ENCODE measurements at places on chromosomes 3 and 15.

DNA sequence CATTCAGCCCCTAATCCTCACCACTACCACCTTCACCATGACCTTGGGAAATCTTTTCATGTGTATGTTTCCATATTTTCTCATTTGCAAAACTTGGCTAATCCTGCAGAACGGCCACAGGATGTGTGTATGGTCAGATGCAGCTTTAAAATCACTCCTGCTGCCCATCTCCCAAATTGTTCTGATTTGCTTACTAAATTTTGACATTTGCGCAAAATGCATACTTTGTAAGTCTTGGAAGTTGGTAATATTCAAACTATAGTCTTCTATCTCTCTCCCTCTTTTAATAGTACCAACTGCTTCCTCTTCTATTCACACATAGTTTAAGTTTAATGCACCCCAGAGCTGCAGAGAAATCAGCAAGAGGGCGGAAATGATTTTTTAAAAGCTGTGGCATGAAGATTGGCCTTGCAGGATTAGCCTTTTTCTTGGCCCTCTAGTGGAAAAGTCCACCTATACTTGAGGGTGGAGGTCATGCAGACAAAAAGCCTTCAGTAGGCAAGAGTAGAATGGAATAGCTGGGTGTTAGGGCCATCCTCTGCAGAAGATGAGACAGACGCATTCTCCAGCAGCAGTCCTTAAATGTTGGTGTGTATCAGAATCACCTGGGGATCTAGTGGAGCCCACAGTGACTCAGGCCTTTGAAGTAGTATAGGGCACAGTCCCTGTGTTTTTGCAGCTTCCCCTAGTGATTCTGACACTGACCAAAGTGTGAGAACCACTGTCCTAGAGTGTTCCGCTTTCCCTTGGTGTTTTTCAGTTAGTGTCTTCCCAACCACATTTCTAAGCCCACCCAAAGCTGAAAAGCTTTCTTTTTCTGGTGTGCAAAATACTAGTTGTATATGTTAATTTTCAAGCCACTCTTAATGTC is 181.7 kb downstream of the CHST2 start:
- DNase-seq = no peak

DNA sequence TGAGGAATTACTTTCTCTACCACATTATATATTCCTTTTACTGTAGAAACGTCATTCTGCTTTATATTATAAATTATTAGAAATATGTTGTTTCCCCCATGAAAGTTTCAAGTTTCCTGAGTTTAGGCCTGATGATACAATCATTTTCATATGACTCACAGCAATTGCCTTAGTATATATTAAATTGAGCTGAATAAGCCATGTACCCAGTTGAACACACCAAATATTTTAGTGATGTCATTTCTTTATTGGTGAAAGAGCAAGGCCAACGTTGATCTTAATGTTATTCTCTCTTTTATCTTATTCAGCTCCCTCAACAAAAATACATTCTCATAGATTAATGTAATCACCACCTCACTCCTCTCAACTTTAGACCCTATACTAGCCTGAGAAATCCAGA is 30.8 kb downstream of the B3GNT5 start:
- no peak for DNase-seq

- no peak for DNase-seq
These were observed 129.7 kb upstream of the TPM1 start for GRCh38 chr15:62912808-62913207.

DNA sequence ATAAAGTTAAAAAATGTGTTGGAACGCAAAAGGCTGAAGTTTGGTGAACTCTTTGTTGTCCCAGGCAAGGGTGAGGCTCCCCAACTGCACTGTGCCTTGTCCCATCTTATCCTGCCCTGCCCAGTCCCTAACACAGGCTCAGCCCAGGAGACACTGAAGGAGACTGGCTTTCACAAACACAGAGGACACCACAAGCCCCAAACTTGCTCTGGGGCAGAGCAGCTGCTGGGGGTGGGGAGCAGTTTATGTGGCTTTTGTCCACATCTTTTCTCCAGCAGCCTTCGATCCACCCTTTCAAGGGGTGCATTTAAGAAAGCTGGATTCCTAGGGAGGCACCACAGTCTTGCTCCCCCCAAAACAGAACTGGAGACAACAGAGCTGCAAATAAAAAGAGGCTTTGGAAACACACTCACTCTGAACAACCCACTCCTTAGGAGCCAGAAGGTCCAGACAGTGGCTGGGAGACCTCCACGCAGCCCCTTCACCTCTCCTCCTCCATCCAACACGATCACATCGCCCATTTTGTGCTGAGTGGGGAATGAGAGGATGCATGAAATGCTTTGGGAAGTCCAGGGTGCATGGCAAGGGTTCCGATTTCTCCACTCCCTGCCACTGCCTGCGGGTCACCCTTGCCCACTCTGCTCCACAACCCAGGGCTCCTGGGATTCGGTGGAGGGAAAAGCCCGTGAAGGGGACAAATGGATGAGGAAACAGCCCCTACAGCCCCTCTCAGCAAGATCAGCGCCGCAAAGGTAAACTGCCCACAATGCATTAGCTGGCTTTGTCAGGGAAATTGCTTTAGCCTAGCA is 260.5 kb upstream of the TLE3 start:
- DNase-seq = no peak

- DNase-seq = no peak
These were observed 5.9 kb downstream of the BCL2L10 start for GRCh38 chr15:52106641-52107040.

- no peak for DNase-seq
These were observed 367.0 kb upstream of the UBE2E2 start for GRCh38 chr3:22836131-22836530.

DNA sequence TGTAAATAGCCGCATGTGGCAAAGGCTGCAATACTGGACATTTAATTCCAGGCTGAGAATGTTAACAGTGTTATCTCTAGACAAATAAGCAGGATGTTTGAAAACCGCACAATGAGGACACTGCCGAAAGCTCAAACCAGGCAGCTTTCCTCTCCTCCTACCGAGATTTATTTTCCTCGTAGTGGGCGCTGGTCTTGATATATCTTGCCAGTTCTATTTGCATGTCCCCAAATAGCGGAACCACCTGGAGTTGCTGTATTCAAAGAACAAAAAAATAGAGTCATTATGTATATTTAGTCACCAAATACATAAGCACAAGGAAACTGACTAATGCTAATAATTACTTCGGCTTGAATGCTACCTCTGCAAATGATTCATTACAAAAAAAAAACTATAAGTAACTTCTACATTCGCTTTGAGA is 46.5 kb downstream of the CYFIP1 start:
- DNase-seq = no peak

GRCh38 chr15:80115021-80115420 is 37.8 kb upstream of the FAH start:
- no peak for DNase-seq

DNA sequence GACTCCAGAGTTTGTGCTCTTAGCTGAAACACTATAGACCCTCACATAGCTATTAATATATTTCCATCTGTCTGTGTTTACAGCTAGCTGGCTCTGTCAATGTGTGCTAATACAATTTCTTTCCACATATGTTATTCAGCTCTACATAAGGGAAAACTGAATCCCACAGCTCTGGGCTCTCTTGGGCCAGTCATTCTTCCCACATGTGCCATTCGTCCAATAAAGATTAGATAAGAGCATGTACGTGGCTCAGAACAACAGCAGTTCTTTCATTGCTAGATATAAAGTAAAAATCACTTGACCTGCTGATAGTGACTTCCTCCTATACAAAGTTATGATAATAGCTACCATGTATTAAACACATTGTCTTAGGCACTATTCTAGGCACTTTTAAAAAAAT is 2.8 kb upstream of the ILDR1 start:
- DNase-seq = no peak

DNA sequence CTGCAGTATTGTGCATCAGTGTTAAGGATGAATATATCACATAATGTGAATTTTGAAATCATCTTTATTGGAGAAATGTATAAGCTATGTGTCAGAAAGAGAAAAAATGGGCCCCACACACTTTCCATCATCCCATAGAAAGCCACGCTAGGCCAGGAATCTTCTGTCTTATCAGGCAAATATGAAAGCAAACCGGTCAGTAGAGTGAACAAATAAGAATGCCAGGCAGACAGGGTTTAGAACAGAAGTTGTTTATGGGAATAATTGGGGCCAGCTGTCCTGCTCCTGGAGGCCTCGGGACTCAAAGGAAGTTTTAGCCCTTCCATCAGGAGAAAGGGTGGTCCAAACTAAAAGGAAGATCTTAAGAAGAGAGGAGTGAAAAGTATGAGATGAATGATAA is 39.5 kb downstream of the ZNF280D start:
- no peak for DNase-seq

DNA sequence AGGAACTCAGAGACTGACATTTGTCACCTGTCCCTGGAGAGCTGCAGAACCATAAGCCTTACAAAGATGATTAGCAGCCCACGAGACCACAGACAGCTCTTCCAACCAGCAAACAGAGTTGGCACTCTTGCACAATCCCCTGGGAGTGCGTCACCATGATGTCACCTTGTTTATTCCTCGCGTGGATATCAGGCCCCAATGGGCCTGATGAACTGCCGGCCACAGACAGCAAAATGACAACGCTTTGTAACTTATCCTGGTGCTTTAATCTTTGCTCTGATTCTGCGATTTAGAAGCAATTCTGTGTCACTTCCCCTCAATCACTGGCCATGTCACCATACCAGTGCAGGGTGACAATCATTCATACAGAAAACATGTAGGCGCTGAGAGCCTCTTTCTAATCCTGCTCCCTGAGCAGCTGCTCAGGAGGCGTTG is 89.2 kb downstream of the TAMM41 start:
- DNase-seq = peak; percentile 2

DNA sequence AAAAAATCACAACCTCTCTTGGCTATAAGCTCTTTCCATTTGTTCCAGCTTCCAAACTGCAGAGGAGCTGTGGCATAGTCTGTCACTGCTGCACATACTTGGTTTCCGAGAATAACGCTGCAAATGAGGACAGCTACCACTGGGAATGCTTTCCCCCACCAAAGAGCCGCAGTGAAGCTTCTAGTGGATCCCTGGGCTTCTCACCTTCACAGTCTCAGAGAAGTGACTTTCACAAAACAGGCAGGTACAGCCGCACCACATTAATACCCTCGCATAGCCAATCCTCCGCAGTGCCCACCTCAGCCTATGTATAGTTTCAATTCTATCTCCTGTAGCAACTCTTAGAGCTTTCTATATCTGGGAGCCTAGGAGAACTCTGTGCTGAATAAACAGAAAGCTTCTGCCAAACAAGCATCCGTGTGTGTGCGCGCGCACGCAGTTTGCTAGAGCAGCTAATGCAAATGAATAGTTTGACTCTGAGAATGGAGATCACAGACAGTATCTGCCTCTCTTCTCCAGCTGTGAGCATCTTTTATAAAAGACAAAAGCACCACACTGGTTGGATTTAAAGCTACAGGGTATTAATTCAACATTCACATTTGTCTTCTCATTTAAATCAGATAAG is 81.9 kb upstream of the PLXND1 start:
- DNase-seq = no peak

DNA sequence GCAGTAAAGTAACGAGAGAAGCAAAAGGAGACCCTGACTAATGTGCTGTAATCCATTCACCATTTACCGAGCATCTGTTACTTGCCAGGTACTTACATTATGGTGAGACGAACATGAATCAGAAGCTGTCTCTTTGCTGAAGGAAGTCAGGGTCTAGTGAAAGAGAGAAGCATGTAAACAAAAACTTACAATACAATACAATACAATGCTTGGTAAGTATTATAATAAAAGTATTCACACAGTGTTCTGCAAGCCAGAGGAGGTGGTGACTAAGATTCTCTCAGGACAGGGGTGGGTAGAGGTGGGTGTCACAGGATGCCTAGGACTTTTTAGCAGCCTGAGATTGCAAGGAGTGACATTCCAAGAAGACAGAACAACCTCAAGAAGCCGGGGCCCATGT is 50.2 kb upstream of the MGA start:
- DNase-seq = no peak

GRCh38 chr3:111765136-111765535 is 93.9 kb upstream of the PHLDB2 start:
- no peak for DNase-seq

DNA sequence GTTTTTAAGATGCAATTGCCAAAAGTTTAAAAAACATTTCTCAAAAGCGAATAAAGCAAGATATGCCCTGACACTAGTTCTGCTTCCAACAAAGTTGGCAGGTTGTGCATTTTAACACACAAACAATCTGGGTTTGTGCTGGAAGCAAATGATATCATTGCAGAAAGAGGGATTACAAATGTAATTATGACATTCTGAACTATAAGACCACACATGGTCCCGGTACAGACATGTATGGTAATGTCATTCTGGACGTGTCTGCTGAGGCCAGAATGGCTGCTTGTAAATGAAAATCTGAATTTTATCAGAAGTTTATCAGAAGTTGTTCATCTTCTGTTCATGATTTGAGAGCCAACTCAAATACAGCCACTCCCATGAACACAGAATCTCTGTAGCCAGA is 10.7 kb downstream of the TMC3 start:
- no peak for DNase-seq

DNA sequence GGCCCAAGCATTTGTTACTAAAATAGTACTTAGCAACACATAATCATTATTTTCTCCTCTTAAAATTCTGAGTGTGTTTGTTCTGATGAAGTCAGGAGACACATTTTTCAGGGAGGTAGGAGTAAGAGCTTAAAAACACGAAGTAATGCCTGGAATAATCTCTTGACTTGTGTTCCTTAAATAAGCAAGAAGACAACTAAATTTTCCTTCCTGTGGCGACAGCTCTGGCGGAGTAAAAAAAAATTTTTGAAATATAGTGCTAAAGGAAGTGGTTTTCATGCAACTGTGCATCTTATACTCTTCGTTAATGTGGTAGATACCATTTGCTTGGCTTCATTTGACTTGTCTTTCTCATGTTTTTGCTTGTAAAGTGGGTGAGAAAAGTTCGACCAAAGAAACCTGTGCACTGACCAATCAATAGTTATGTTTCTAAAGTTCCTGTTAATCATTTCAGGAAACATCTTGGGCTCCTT is 11.1 kb upstream of the MBNL1 start:
- DNase-seq = peak; percentile 63

- peak; percentile 53 for DNase-seq
These were observed 6.5 kb upstream of the TBC1D23 start for GRCh38 chr3:100254168-100254777.

DNA sequence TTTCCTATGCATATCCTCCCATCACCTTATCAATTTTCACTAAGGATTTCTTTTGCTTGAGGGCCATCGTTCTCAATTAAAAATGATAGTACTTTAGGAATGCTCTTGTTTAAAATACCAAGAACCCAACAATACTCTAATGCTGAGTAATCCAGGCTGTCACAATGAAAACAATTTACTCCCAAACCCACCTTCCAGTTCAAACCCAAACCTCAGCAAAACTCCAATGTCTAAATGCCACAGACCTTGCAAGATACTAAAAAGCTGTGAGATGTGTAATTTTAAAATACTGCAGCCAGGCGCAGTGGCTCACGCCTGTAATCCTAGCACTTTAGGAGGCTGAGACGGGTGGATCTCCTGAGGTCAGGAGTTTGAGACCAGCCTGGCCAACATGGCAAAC is 889.8 kb downstream of the ROBO1 start:
- DNase-seq = no peak
